Globus pallidus (tissue), 1 donor: ENCODE measurements at places on chromosomes 7 and 10.

GRCh38 chr10:126945351-126946030 is 40.3 kb downstream of the DOCK1 start:
- DNase-seq = no peak

DNA sequence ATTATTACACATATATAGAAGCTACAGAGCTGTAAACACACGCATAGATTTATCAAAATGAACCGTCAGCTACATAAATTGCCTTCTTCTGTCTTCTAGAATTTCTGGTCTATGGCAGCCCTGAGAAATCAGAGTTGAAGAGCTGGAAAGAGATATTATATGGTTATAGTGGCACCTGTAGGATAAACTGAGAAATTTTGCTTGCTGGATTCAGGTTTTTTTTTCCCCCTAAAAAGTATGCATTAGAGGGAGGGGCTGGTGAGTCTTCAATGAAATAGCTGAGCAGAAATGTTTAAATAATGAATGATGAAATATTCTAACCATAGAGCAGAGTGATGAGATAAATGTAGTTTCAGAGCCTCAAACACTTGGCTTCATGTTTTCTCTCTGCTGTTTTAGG is 78.0 kb upstream of the DYNC1I1 start:
- no peak for DNase-seq

DNA sequence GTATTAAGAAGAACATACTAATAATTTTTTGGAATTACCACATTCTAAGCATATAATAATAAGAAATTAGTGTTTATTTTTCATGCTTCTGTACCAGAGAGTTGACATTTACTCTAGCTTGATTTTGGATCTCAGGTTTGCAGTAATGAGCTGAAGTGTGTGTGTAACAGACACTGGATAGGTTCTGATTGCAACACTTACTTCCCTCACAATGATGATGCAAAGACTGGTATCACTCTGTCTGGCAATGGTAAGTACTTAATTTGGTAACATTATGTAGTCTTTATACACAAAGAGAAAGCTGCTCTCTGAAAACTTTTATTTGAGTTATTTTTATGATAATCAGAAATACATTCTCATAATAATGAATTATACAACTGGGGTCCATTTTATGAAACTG is 54.1 kb downstream of the SRI start:
- DNase-seq = no peak

DNA sequence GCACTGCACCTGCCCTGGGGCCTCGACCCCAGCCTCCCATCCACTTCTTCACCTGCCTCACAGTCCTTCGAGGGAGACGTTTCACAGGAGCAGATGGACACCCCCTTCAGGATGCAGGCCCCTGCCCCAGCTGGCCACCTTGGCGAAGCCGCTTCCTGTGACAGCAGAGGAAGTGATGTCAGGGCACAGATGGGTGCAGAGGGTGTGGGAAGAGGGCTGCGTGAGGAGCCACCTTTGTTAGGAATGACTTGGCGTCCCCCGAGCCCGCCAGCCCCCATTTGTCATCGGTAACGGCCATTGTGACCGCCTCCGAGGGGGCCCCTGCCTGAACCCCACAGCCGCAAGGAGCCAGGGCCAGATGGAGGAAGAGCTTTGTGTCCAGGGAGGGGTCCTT is 47.4 kb upstream of the SLC29A3 start:
- no peak for DNase-seq

GRCh38 chr7:79285756-79286155 is 167.7 kb downstream of the MAGI2 start:
- no peak for DNase-seq

DNA sequence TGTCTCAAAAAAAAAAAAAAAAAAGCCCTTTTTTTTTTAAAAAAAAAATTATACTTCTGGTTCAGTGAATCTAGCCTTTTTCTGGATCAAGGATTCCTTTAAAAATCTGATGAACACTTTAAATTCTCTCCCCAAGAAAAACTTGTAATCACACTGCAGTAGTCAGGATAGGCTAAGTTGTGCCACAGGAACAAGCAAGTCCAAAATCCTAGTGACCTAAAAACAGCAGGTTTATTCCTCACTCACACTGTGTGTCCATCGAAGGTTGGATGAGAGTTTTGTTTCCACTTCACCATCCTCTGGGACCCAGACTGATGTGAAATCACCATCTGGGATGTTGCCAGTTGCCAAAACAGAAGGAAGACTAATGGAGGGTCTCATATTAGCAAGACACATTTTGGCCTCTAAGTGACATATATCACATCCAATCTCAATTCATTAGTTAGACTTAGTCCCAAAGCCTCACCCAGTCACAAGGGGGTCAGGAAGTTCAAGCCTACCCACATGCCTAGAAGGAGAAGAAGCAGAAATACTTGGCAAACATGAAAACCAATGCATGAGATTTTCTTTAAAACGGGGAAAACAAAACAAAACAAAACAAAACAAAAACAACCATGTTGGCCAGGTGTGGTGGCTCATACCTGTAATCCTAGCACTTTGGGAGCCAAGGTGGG is 32.7 kb downstream of the CYP17A1 start:
- no peak for DNase-seq

- no peak for DNase-seq
Observed at GRCh38 chr7:114670676-114671075, 251.2 kb upstream of the MDFIC start.

DNA sequence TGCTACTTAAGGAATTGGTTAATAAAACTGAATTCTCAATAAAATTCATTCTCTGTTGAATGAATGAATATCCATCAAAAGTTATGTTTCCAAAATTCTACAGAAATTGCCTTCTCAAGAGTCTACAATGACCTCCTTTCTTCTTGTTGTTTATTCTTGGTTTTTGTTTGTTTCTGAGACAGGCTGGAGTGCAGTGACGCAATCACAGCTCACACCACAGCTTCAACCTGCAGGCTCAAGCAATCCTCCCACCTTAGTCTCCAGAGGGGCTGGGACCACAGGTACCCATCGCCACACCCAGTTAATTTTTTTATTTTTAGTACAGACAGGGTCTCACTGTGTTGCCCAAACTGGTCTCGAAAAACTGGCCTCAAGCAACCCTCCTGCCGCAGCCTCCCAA is 97.6 kb downstream of the LMBR1 start:
- no peak for DNase-seq
